LHCN-M2 (cell line): ENCODE measurements at places on chromosomes 12 and 14.

- DNase-seq = no peak
Observed at GRCh38 chr14:104036212-104036611, 49.3 kb upstream of the ASPG start.

GRCh38 chr14:51552768-51553404 is 98.8 kb upstream of the FRMD6 start:
- no peak for DNase-seq

- no peak for DNase-seq
Observed at GRCh38 chr12:89959179-89959578, 250.5 kb upstream of the ATP2B1 start.

GRCh38 chr12:49843411-49843810 is 505 bp upstream of the BCDIN3D start:
- DNase-seq = no peak
